T-cell (primary cell): ENCODE measurements at places on chromosomes 5 and 9. TPM values are rescaled to one million over a fixed set of nuclear protein-coding genes. Genes with fewer than 3 reads are reported as not detected.

DNA sequence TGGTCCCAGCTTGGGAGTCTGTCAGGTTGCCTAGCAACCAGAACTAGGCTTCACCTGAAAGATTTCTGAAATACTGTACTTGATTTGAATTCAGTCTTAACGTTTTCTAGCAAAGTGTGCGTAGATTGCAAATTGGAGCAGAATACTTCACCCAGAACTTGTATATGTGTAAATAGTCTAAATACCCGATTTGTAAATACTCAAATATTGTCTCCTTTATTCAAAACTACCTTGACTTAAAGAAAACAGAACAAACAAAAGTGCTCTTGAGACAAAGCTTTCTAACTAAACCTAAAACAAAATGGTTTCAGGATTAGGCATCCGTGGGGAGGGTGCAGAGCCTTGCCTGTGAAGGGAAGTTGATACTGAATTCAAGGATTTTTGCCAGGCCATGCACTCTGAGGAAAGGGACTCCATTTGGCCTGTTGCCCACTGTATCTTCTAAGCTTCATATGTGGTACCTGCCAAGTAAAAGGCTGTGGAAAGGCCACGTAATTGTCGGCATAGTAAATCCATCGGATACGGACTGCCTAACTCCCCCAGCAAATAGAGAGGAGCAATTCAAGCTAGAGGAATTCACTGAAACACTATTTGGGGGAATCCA is 744 bp upstream of the HMGCS1 start:
- H3K4me1 ChIP-seq: peaks cover 12% of the 10 kb centered on the region
- H3K27me3 ChIP-seq: no peaks in the 10 kb centered on the region
- DNase-seq: no peak
- H3K36me3 ChIP-seq: no peaks in the 10 kb centered on the region
- peak overlapping the region; percentile 95 for H3K27ac ChIP-seq

GRCh38 chr5:72387985-72388384 is 67.8 kb downstream of the PTCD2 start:
- H3K27ac ChIP-seq: no peak overlapping the region
- H3K4me3 ChIP-seq: no peak overlapping the region
- no peaks in the 10 kb centered on the region for H3K27me3 ChIP-seq
- no peaks in the 10 kb centered on the region for H3K4me1 ChIP-seq
- no peak for DNase-seq
- no peaks in the 10 kb centered on the region for H3K36me3 ChIP-seq

- peaks cover 6% of the 10 kb centered on the region for H3K4me1 ChIP-seq
- peaks cover 27% of the 10 kb centered on the region for H3K36me3 ChIP-seq
- no peak overlapping the region for H3K27ac ChIP-seq
- no peak overlapping the region for H3K4me3 ChIP-seq
- peak; percentile 5 for DNase-seq
These were observed 18.0 kb downstream of the ATOX1 start for GRCh38 chr5:151740336-151740942.

- H3K27ac ChIP-seq: no peak overlapping the region
- H3K4me1 ChIP-seq: no peaks in the 10 kb centered on the region
- H3K4me3 ChIP-seq: no peak overlapping the region
- DNase-seq: no peak
- no peaks in the 10 kb centered on the region for H3K36me3 ChIP-seq
These were observed 18.3 kb upstream of the ECPAS start for GRCh38 chr9:111502506-111502905.

DNA sequence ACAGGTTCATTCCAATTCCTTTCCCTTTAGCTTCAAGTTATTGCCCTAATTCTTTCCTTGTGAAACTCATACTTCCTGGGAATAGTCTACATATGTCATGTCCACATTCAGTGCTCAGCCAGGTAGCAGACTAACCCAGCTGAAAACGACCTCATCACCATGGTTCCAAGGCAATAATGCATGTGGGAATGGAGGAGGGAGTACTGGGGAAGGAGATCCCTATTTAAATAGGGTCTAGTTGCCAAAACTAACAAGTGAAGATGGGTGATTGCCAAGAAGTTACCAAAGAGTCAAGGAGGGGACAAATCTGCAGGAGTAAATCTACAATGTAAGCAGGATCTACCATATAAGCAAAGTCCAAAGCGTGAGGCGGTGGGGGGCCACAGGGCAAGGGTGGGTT is 47.3 kb upstream of the MCTP1 start:
- no peak overlapping the region for H3K4me3 ChIP-seq

GRCh38 chr5:77630114-77630680 is 8.3 kb downstream of the OTP start:
- no peaks in the 10 kb centered on the region for H3K36me3 ChIP-seq
- peak; percentile 29 for DNase-seq
- peaks cover 40% of the 10 kb centered on the region for H3K4me1 ChIP-seq
- H3K27me3 ChIP-seq: peaks cover 30% of the 10 kb centered on the region

GRCh38 chr9:132600326-132600984 is 18.0 kb downstream of the BARHL1 start:
- no peak for DNase-seq
- no peak overlapping the region for H3K27ac ChIP-seq
- H3K36me3 ChIP-seq: peaks cover 45% of the 10 kb centered on the region
- no peaks in the 10 kb centered on the region for H3K4me1 ChIP-seq

UBE2QL1 gene
- total RNA-seq: not detected

SHROOM1 gene
- 0.35 TPM for total RNA-seq
